CD4-positive, CD25-positive, alpha-beta regulatory T cell (primary cell): ENCODE measurements at places on chromosomes 5 and 9.

DNA sequence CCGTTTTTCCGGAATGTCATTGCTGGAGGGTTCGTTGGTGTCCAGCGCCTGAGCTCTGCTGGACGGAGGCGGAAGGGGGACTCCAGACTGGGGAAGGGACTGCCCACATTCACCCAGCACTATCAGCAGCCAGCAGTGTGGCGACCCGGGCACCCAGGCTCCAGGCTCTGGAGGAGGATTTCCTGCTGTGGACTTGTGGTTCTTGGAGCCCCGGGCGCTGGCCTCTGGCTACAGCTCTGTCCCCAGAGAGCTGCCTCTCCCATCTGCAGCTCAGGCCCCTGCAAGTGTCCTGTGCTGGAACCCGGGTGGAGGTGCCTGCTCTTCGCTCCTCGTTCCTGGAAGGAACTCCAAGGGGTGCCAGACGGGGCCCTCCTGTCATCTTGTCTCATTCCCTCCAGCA lies 152.6 kb downstream of the RGS3 start:
- no peaks in the 10 kb centered on the region for H3K36me3 ChIP-seq
- H3K27me3 ChIP-seq = no peaks in the 10 kb centered on the region
- H3K4me1 ChIP-seq = no peaks in the 10 kb centered on the region
- DNase-seq = no peak
- no peak overlapping the region for H3K27ac ChIP-seq
- H3K4me3 ChIP-seq = no peak overlapping the region

GRCh38 chr5:134451936-134452505 lies 40.3 kb upstream of the CDKN2AIPNL start:
- H3K36me3 ChIP-seq = no peaks in the 10 kb centered on the region
- no peak overlapping the region for H3K27ac ChIP-seq
- H3K4me1 ChIP-seq = no peaks in the 10 kb centered on the region
- no peaks in the 10 kb centered on the region for H3K27me3 ChIP-seq
- H3K4me3 ChIP-seq = no peak overlapping the region

- H3K36me3 ChIP-seq = peaks cover 11% of the 10 kb centered on the region
- H3K27me3 ChIP-seq = no peaks in the 10 kb centered on the region
- peaks cover 31% of the 10 kb centered on the region for H3K4me1 ChIP-seq
- peak overlapping the region; percentile 80 for H3K4me3 ChIP-seq
- peak; percentile 61 for DNase-seq
- peak overlapping the region; percentile 96 for H3K27ac ChIP-seq
Measured at GRCh38 chr9:137087409-137087925, 682 bp downstream of the MAN1B1 start.

- H3K4me1 ChIP-seq = no peaks in the 10 kb centered on the region
- no peaks in the 10 kb centered on the region for H3K36me3 ChIP-seq
- no peak overlapping the region for H3K27ac ChIP-seq
Measured at GRCh38 chr5:81360640-81361039, 33.3 kb downstream of the ACOT12 start.

DNA sequence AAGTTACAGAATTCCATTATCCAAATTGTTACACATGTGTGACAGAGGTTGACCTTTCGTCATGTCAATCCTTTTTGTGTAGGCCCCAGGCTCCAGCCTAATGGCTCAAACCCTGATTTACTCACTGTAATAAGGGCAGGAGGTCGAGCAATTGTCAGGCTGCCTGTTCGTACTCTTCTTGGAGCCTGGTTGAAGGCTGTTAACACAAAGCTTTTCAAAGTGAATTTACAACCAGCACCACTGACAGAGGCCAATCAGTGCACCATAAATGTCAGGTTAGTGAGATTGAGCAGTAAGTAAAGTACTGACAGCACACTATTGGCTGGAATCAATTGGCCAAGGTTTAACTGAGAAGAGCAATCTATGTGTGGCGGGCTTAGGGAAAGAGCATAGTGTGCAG lies 16.8 kb downstream of the PRDM6 start:
- peaks cover 14% of the 10 kb centered on the region for H3K27me3 ChIP-seq
- no peaks in the 10 kb centered on the region for H3K4me1 ChIP-seq
- no peak for DNase-seq
- no peak overlapping the region for H3K27ac ChIP-seq

GRCh38 chr9:112061152-112061740 lies 113.9 kb downstream of the SUSD1 start:
- peaks cover 5% of the 10 kb centered on the region for H3K4me1 ChIP-seq
- H3K27me3 ChIP-seq = no peaks in the 10 kb centered on the region
- no peak overlapping the region for H3K27ac ChIP-seq
- H3K36me3 ChIP-seq = no peaks in the 10 kb centered on the region

DNA sequence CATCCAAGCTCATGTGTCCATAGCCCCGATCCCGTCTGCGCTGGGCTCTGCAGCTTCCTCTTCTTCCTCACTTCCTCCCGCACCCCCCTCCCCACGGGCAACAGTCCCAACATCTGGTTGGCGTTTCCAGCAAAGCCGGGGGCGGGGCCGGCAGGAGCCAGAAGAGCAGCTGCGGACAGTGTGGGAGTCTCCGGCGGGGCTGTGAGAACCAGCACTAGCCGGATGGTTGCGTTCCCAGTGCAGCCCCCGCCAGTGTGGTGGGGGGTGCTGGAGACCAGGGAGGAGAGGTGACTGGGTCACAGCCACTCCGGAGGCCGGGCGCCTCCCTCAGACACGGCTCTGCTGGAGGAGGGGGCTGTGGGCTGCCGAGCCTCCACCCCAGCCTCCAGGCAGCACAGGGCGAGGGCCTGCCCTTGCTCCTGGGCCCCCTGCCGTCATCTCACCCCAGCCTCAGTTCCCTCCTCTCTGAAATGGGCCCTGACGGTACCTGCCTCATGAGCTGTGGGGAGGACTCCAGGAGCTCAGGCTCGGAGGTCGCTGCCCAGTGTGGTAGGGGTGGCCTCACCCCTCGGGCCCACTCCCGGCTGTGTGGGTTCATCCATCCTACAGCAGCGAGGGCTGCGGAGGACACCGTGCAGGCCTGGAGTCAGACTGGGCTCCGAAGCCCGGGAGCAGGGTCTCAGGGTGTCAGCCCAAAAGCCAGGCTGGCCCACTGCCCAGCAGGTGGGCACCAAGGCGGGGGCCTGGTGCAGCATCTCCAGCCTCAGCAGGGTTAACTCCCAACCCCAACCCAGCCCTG lies 41.5 kb upstream of the NOTCH1 start:
- H3K4me3 ChIP-seq = no peak overlapping the region
- H3K36me3 ChIP-seq = no peaks in the 10 kb centered on the region
- H3K27me3 ChIP-seq = no peaks in the 10 kb centered on the region
- H3K4me1 ChIP-seq = peaks cover 11% of the 10 kb centered on the region
- no peak for DNase-seq
- H3K27ac ChIP-seq = no peak overlapping the region

DNA sequence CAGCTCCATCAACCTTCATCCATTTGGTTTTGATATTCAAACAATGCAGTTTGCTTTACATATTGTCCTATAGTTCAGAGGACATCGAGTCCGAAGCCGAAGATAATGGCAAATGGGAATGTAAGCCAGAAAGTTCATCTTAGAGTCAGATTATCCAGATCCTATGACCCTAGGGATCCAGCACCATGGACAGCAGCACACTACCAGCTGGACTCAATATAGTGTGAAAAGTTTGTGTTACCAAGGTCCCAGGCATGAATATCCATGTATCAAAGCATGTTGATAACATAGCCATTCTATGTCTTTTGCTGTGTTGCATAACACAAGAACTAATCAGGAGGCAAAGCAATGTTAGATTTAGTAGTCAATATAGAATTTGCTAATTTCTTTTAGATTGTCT lies 46.3 kb downstream of the FSTL4 start:
- no peak for DNase-seq
- H3K27me3 ChIP-seq = peaks cover under 1% of the 10 kb centered on the region
- H3K4me3 ChIP-seq = no peak overlapping the region
- no peak overlapping the region for H3K27ac ChIP-seq

GRCh38 chr5:159184858-159185381 lies 24.4 kb downstream of the RNF145 start:
- DNase-seq = no peak
- no peaks in the 10 kb centered on the region for H3K27me3 ChIP-seq
- peak overlapping the region; percentile 15 for H3K27ac ChIP-seq
- H3K4me3 ChIP-seq = no peak overlapping the region
- peaks cover 40% of the 10 kb centered on the region for H3K36me3 ChIP-seq

DNA sequence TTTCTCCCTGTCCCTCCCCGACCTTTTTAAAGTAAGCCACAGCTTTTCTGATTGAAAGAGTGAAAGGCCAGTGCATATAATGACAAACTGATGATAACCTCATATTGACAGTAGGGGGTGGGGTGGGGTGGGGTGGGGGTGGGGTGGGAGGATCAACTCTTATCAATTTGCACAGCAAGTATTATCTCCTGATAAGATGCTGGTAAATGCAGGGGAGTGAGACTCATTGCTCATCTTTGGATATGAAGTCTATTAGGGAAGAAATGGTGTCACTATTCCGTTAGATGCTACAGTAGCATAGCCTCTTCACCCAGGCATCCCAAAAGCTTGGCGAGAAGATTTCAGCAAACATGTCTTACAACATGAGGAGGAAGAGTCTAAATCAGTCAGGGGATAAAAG lies 38.9 kb upstream of the HMGCS1 start:
- DNase-seq = no peak
- no peak overlapping the region for H3K27ac ChIP-seq
- no peaks in the 10 kb centered on the region for H3K27me3 ChIP-seq
- H3K4me1 ChIP-seq = no peaks in the 10 kb centered on the region

- H3K4me1 ChIP-seq = no peaks in the 10 kb centered on the region
- H3K27ac ChIP-seq = no peak overlapping the region
- no peaks in the 10 kb centered on the region for H3K27me3 ChIP-seq
- no peak overlapping the region for H3K4me3 ChIP-seq
- no peaks in the 10 kb centered on the region for H3K36me3 ChIP-seq
- no peak for DNase-seq
Measured at GRCh38 chr9:18611971-18612370, 138.0 kb downstream of the ADAMTSL1 start.

- no peaks in the 10 kb centered on the region for H3K27me3 ChIP-seq
- no peak overlapping the region for H3K4me3 ChIP-seq
- no peak for DNase-seq
- no peak overlapping the region for H3K27ac ChIP-seq
- no peaks in the 10 kb centered on the region for H3K4me1 ChIP-seq
Measured at GRCh38 chr9:85142968-85143367, 473.4 kb downstream of the NTRK2 start.

DNA sequence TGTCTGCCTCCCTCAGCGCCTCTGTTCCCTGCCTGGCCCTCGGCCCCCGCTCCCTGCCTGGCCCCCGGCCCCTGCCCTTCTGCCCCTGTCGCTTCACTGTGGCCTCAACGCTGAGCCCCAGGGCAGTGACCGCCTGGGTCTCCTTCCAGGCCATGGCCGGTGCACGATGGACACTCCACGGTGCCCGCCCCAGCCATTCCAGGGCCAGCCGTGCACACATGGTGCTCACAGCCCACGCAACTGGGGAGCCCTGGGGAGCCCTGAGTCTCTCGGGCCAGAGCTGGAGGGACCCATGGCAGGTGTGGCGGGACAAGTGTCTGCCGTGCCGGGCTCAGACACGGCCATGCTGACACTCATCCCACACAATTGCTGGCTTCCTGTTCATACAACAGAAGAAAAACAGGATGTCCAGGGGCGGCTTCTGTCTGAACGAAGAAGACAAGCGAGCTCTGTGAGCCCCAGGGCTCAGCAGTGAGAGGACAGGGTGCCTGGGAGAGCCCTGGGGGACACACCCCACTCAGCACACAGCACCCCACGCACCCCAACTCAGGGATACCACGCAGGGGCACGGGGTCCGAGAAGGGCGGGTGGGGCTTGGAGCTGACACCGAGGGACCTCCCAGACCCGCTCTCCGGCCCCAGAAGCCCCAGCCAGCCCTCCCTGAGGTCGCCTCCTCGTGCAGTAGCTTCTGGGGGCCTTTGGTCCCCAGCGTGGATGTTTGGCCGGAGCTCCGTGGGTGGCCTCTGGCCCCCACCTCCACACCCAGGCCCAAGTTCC lies 35.7 kb downstream of the EXD3 start:
- no peaks in the 10 kb centered on the region for H3K27me3 ChIP-seq
- DNase-seq = peak; percentile 91
- H3K36me3 ChIP-seq = no peaks in the 10 kb centered on the region
- H3K27ac ChIP-seq = peak overlapping the region; percentile 84

GRCh38 chr5:98872674-98873073 lies 56.1 kb downstream of the CHD1 start:
- H3K27ac ChIP-seq = no peak overlapping the region
- no peak for DNase-seq
- peaks cover 95% of the 10 kb centered on the region for H3K36me3 ChIP-seq
- H3K4me3 ChIP-seq = no peak overlapping the region
